ENCODE measurements at places on chromosomes 2 and 18.

DNA sequence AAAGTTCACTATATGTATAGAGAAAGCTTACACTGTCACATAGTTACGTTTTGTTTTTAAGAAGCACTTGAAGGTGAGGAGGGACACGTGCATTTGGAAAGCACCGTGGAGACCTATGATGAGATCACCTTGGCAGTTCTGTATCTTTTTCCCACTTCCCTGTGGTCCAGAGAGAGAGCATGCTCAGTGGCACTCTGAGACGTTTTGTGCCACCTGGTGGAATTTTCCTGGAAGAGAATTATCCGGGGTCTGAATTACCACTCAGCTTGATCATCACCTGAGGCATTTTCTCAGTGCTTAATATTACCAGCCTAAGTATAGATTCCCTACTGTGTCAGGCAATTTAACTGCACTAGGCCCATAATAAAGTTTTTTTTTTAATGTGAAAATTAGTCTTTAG is 469.4 kb upstream of the SMIM21 start:
- no peak for DNase-seq

- DNase-seq = no peak
These were observed 16.2 kb upstream of the ARL4C start for GRCh38 chr2:234512884-234513669.

DNA sequence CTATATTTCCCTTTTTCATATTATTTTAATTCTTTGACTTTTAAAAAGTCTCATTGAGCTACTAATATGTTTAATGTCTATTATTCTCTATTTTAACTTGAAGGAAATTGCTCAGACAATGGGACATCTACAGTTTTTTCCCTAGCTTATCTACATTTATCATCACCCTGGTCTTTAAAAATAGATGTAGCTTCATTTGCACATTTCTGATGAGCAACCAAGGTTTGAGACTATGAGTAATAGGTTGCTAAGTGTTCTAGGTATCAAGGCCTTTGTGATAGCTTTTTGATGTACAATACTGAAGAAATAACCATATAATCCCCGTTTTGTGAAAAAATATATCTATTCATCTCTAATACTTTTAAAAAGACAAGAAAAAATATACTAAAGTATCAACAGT is 47.0 kb downstream of the STAT4 start:
- no peak for DNase-seq

DNA sequence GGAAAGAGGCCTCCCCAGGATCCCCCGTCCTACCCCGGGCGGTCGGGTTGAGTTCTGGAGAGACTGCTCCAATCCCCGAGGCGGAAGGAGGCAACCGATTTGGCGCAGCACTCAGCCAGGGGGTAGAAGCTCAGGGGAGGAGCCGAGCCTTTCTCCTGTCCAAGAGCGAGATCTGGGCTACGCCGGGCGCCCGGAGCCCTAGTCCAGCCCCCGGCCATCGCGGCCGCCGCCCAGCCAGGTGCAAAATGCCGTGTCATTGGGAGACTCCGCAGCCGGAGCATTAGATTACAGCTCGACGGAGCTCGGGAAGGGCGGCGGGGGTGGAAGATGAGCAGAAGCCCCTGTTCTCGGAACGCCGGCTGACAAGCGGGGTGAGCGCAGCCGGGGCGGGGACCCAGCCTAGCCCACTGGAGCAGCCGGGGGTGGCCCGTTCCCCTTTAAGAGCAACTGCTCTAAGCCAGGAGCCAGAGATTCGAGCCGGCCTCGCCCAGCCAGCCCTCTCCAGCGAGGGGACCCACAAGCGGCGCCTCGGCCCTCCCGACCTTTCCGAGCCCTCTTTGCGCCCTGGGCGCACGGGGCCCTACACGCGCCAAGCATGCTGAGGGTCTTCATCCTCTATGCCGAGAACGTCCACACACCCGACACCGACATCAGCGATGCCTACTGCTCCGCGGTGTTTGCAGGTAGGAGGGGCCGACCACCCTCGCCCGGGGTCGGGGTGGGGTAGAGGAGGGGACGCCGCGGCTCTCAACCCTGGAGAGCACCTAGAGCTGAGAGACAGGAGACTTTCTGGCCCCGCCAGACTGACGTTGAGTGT is at the start of gene DYSF:
DYSF (plus strand) TSS at position 158 of the 817 bp plus-strand sequence.
- no peak for DNase-seq

- no peak for DNase-seq
These were observed 152.1 kb downstream of the NEDD4L start for GRCh38 chr18:58196164-58196563.

DNA sequence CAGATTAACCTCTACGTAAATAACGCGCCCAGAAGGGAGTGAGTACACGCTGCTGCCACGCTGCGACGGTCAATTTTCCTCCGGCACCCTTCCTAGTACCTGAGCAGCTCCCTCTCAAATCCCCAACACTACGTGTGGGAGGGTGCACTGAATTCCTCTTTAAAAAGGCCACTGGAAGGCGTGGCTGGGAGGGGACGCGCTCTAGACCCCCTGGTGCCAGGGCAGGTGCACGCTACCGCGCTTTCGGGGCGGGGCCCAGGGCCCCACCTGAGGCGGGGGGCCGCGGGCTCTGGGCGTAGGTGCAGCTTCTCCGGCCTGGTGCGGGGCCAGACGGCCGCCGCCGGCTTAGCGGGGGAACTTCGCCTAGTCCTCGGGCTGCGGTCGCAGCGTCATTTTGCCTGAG is 668 bp upstream of the ANKRD12 start:
- DNase-seq = no peak

- no peak for DNase-seq
These were observed 225.7 kb downstream of the EPHA4 start for GRCh38 chr2:221346411-221346810.

DNA sequence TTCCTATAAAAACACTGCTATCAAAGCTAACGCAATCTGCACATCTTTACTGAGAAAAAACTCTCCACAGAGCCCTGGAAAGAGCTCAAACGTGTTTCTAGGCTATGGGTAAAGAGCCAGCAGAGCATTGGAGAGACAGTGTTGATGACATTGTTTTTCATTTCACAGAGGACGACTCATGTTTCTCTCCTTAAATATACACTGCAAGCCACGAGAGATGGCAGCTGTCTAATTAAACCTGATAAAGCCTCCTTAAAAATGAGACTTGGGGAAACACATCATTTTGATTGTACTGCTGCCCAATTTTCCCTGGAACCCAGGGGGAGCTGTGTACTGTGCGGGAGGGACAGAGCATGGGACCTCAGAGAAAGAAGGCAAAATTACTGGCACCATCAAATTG is 294.3 kb upstream of the SETBP1 start:
- no peak for DNase-seq

DNA sequence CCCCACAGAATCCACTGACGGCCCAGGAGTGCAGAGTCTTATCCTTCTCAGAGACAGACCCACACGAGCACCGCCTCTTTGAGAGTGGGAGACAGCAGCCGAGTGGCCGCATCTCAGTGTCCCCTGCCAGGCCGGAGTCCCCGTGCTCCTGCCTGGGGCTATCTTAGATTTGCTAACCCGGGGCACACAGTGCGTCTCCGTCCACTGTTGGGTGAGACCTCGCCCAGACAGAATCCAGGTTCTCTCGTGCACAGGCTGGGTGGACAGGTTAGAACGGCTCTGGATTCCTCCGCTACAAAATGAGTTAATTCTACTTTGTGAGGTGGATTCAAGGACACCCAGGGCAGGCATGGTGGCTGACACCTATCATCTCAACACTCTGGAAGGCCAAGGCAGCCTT is 88.3 kb downstream of the ZNF516 start:
- DNase-seq = no peak

GRCh38 chr2:72533765-72534164 is 292.1 kb downstream of the EXOC6B start:
- DNase-seq = no peak

DNA sequence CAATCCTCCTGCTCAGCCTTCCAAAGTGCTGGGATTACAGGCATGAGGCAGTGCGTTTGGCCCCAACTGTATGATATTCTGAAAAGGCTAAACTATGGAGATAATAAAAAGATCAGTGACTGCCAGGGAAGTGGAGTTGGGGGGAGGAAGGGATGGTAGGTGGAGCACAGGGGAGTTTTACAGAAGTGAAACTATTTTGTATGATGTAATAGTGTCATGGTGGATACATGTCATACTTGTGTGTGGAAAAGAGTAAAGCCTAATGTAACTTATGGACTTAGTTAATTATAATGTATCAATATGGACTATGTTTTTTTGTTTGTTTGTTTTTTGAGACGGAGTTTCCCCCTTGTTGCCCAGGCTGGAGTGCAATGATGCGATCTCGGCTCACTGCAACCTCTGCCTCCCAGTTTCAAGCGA is 2.9 kb upstream of the GGCX start:
- DNase-seq = no peak

DNA sequence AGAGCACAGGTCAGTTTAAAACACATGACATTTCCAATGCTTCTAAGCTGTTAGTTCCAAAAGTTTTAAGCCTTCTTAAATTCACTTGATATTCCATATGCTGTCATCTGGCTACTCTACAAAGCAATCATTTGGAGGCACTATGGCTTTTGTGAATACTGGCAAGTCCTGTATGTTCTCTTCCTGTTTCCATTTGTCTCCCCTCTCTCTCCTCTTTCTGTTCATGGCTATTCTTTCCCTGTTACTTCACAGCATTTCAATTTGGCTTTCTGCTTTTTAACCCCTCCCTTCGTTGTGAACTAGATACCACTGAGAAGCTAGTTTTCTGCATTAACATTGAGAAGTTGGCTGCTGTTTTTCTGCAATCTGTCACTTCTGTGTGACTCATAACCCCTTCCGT is 1337.2 kb upstream of the CELF4 start:
- DNase-seq = no peak

- DNase-seq = no peak
These were observed 472.1 kb downstream of the CDH2 start for GRCh38 chr18:27704736-27705361.

- no peak for DNase-seq
These were observed 34.8 kb downstream of the PROC start for GRCh38 chr2:127453013-127453391.

Measured in stimulated activated CD8-positive, alpha-beta memory T cell treated with anti-CD3 and anti-CD28 coated beads, Interleukin-4, amount 100 ng/mL, for 4 hours (primary cell).